ENCODE measurements at places on chromosomes 16 and 17.
A peak's percentile ranks its signal among the peaks of the same experiment; 100 is the strongest.

- DNase-seq: peak; percentile 47
These were observed 8.9 kb downstream of the CALB2 start for GRCh38 chr16:71367241-71367976.

GRCh38 chr16:50809561-50809960 is 67.7 kb downstream of the CYLD start:
- DNase-seq: no peak

- DNase-seq: no peak
These were observed 47.4 kb upstream of the PSMD7 start for GRCh38 chr16:74249254-74249653.

- DNase-seq: no peak
These were observed 571 bp upstream of the CCP110 start for GRCh38 chr16:19523184-19523558.

GRCh38 chr17:19755392-19755791 is 7.3 kb upstream of the ALDH3A1 start:
- no peak for DNase-seq

- no peak for DNase-seq
These were observed 121.3 kb upstream of the GOT2 start for GRCh38 chr16:58855291-58855863.

DNA sequence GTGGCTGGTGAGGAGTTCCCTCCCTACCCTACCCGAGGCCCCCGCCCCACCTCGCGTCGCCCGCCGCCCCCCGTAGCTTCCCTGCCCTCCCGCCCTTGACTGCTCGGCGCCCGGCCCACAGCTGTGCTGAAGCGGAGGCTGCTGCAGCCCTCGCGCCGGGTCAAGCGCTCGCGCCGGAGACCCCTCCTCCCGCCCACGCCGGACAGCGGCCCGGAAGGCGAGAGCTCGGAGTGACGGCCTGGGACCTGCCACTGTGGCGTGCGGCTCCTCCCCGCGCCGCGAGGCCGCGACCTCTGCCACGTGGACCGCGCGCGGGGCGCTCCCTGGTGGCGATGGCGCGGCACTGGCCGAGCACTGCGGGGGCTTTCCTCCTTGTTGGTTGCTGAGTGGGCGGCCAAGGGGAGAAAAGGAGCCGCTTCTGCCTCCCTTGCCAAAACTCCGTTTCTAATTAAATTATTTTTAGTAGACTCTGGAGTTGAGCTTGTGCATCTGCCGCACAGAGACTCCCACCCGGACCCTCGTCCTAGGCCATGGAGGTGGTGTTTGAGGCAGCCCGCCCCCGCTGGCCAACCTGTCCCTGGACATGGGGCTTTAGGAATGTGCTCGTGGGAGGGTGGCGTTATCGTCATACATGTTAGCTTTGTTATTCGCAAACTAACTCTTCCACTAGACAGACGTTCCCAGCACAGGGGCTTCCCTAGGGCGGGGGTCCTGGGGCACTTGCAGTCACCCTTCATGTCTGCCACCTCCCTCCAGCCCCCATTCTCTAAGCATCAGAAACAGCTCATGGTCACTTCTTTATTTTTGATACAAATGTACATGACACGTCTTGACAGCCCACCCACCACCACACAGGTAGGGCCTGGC is 4.4 kb downstream of the TP53I13 start:
- no peak for DNase-seq

GRCh38 chr16:84438971-84439696 is 65.3 kb downstream of the MEAK7 start:
- no peak for DNase-seq

GRCh38 chr16:54174750-54175149 is 111.8 kb downstream of the IRX3 start:
- no peak for DNase-seq

GRCh38 chr17:1713878-1714426 is 3.8 kb upstream of the TLCD2 start:
- no peak for DNase-seq

- DNase-seq: no peak
These were observed 12.0 kb downstream of the SP2 start for GRCh38 chr17:47907932-47908562.

DNA sequence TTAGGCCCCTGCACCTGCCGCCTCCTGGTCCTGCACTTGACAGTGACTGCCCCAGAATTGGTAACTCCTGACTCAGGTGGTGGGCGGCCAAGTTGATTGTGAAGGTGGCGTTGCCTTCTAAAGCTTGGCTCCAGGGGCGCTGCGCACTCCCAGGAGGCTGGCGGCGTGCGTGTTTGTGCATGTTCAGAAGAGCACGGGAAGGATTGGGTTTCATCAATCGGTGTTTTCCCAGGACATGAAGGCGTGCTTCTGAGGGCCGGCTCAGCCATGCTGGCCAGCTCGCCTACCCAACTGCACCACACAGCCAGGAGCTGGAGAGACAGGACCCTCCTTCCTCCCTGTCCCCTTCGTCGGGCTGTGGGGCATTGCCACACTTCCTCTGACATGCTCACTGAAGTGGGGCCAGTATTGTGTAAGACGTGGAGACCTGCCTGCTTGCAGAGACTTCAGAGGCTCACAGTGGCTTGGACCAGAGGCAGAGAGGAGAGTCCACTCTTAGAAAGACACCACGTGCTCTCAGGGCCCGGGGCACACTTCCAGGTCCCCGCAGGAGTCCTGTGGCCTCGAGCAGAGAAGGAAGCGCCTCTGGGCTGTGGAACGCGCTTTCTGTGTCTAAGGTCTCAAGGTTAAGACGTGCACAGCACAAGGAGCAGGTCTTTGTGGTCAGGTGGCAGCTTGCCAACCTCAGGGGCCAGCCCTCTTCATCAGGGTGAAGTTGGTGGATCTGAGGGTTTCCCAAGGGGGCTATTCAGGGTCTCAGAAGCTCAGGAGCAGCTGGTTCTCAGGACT is 2.8 kb downstream of the RAB40C start:
- no peak for DNase-seq

GRCh38 chr16:84233748-84234147 is 6.1 kb downstream of the KCNG4 start:
- no peak for DNase-seq

- DNase-seq: no peak
These were observed 7.1 kb upstream of the SRCAP start for GRCh38 chr16:30691907-30692306.

DNA sequence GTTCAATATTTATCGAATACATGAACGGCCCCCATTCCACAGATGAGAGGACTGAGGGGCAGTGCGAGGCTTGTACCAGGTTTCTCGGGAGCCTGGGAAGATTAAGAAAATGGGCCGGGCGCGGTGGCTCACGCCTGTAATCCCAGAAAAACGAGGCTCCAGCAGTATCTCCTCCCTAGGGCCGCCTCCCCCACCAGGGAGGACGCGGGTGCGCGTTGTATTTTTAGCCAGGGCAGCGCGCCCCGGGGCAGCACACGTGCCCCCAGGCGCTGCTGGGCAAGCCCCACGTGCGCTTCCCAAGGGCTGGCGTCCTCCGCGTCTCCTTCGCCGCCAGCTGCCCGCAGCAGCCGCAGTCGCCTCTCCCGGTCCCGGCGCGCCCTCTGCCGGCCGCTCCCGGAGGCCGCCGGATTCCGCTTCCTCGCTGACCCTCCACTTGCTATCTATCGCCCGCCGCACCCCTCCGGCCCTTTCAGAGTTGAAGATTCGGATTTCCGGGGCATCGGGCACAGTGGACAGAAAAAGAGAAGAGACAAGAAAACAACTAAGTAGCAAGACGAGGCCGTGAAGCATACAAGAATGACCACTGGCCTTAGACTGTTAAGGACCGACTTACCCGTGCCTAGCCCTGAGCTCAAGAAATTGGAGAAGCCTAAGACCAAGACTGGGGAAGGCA is 1.9 kb upstream of the YBX2 start:
- DNase-seq: peak; percentile 74

DNA sequence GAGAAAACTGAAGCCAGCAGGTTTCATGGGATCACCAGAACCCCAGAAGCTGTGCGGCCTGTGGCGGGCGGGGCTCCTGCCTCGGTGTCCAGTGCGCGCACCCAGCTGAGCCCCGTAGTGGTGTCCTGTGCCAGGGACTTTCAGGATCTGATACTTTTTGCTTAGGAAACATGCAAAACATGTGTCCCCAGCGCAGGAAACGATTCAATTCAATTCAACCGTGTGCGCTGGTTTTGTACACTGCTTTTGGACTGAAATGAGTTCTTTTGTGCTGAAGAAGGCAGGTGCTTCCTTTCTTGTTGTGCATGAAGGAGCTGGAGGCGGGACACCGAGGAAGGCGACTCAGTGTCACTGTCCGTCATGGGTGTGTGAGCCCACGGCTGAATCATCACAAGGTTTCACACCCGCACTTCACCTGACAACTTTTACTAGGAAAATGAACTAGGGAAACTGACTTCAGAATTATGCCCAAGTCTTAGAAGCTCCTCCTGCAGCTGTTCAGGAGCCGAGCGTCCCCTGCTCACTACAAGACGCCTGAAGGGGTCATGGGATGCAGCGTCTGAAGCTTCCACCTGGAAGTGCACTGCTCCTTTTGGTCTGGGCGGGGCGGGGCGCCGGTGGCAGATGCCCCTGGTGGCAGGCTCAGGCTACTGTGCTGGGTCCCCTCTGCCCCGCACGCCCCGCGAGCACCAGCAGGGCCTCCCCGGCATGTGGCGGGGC is 31.4 kb upstream of the ZNF750 start:
- peak; percentile 37 for DNase-seq

- no peak for DNase-seq
These were observed 105.8 kb upstream of the CDH5 start for GRCh38 chr16:66260522-66261254.

GRCh38 chr16:48203974-48204824 is 39.9 kb upstream of the LONP2 start:
- no peak for DNase-seq

GRCh38 chr16:64968539-64968938 is 153.3 kb downstream of the CDH11 start:
- DNase-seq: no peak

DNA sequence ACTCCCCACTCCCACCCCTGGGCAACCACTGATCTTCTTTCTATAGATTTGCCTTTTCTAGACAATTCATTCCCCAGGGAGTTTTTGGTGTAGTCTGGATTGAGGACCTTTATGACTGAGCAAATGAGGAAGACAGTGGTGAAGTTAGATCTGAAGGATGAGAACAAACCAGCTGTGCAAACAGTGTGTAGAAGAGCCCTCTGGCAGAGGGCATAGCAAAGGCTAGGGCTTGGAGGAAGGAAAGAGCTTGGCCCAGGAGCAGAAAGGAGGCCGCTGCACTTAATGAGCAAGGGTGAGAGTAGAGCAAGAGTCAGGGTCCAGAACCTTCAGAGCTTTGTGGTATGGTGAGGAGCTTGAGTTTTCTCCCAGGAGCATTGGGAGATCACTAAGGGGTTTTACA is 352.7 kb downstream of the CA10 start:
- DNase-seq: no peak

- DNase-seq: no peak
These were observed 6.0 kb downstream of the LYRM1 start for GRCh38 chr16:20906341-20907255.

DNA sequence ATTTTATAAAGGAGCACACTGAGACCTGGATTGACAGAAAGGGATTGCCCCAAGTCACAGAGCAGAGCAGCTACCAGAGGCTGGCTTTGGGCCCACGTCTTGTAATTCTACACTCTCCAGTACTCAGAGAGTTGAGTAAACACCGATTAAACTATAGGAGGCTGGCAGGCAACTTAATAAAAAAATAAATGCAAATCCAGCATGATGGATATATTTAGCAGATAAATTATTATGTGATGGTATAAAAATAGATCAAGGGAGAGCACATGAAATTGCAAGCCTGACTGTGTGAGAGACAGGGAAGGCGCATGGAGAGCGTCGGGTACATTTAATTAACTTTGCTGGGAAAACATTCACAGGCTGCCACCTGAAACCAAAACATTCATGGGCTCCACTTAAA is 87.7 kb upstream of the CCL2 start:
- no peak for DNase-seq

GRCh38 chr16:10466861-10467260 is 81.0 kb downstream of the ATF7IP2 start:
- DNase-seq: no peak

DNA sequence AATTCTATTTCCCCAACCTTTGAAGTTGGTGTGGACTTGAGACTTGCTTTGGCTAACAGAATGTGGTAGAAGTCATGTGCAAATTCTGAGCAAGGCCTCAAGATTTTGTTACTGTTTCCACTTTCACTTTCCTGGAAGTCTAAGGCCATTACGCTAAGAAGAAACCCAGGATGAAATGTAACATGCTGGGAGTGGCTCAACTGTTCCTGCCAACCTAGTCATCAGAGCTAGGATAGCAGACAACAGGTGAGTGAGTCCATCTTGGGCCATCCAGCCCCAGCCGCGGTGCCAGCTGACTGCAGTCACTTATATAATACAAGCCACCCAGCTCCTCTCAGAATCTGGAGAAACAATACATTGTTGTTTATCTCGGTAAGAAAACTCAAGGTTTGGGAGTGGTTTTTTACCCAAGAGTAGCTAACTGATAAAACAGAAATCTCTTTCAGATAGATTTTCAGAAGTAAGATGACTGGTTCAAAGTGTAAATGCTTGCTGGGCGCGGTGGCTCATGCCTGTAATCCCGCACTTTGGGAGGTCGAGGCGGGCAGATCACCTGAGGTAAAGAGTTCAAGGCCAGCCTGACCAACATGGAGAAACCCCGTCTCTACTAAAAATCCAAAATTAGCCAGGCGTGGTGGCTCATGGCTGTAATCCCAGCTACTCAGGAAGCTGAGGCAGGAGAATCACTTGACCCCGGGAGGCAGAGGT is 10.7 kb upstream of the STX4 start:
- no peak for DNase-seq

- DNase-seq: no peak
These were observed 89.5 kb downstream of the CLEC16A start for GRCh38 chr16:11033629-11034420.

DNA sequence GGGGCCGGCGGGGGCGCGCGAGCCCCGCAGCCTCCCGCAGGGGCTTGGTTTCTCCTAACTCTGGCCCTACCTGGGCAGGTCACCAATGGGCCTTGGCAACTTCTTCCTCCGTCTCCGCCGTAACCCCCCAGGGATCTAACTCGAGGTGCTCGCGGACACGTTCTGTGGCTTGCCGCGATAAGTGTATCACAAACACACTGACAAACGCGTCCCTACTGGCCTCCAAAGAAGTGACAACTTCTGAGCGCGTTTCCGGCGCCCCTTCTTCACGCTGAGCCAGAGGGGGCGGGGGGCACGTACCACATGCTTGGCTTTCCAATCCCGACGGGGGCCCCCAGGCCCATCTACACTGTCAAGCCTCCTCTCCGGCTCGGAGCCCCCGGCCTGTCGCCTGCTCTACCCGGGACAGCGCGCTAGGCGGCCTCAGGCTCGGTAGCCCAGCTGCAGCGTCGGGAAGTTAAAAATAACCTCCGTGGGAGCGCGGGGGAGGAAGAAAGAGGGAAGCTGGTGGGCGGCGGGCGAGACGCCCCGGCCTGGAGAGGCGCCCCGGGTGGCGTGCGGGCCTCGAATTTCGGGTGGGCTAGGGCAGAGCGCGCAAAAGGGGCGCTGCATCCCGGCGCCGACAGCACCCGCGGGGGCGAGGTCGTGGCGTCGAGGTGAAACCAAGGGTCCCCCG is 725 bp upstream of the SPHK1 start:
- peak; percentile 32 for DNase-seq

GRCh38 chr17:58326609-58327362 is 1.8 kb downstream of the TSPOAP1 start:
- DNase-seq: peak; percentile 49

GRCh38 chr17:61291451-61292285 is 108.0 kb upstream of the TBX2 start:
- no peak for DNase-seq

GRCh38 chr17:77145224-77145611 is 4.4 kb downstream of the SEC14L1 start:
- DNase-seq: no peak
